ENCODE measurements at places on chromosomes 11 and 22. TPM values are rescaled to one million over a fixed set of nuclear protein-coding genes. Genes with fewer than 3 reads are reported as not detected.

Gene OR51T1
- total RNA-seq: not detected

Gene HOATZ
- total RNA-seq: not detected

Gene PACSIN2
- 196 TPM for total RNA-seq

Gene TST
- total RNA-seq: 63.9 TPM

Gene PKDREJ
- total RNA-seq: not detected

Gene ADAMTS15
- 7.5 TPM for total RNA-seq

Gene NDUFS8
- 377 TPM for total RNA-seq

Gene GRIA4
- not detected for total RNA-seq

Gene CSNK2A3
- 1.7 TPM for total RNA-seq

Gene P2RX6
- total RNA-seq: 0.29 TPM

Gene PLAAT5
- not detected for total RNA-seq

All from A549 treated with AZD2906 at 1 μM for 4 hours (cell line).